Hematopoietic multipotent progenitor cell treated with erythropoietin and hydrocortisone succinate and interleukin-3 and kit ligand, for 17 days (in vitro differentiated cells): ENCODE measurements at places on chromosomes 3 and 15.

GRCh38 chr3:158570999-158571702, at the start of gene MLF1:
Gene MLF1 (plus strand): TSS chr3:158571194. CDS start chr3:158571301, 107 bp downstream.
- DNase-seq, result peak; percentile 87

GRCh38 chr15:67479781-67480505, 41.0 kb upstream of the C15orf61 start:
- DNase-seq, result no peak

DNA sequence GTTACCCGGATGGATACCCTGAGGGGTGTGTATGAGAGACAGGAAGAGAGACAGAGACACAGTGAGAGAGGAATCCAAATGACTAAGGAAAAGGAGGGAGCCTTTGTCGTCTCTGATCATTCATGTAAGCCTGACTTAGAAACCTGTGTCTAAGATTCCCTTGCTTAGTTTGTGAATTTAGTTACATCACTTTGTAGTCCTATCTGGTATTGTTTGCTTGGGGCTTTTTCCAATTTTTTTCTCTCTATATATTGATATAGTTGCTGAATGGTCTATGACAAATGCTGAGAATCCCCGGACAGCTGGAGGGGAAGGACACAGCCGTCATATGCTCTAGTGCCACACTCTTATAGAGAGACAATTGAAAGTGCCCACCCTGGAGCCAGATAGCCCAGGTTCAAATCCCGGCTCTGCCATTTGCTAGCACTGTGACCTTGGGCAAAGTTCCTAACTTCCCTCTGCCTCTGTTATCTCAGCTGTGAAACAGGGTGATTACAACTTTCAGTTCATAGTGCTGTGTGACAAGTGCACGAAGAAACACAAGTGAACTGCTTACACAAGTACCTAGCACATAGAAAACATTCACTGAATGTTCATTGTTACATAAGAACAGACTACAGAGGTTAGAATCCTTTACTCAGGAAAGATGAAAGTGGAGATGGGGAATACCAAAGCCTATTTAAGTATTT, 6.0 kb downstream of the SLC24A5 start:
- DNase-seq, result no peak

DNA sequence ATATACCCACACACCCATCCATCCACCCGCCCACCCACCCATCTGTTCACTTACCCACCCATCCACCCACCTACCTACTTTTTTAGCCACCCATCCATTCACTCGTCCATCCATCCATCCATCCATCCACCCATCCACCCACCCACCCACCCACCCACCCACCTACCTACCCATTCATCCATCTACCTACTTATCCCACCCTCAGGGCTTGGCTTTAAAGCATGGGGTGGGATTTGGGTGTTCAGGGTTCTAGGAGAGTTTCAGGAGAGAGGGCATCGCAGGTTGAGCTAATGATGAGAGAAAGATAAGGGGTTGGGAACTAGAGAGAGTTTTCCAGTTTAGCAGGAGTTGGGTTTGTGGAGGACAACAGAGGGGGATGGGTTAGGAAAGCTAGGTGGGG, 9.7 kb downstream of the FBLN2 start:
- DNase-seq, result no peak

- DNase-seq, result no peak
These were observed 5.8 kb downstream of the PRKCD start for GRCh38 chr3:53166781-53167291.

- no peak for DNase-seq
These were observed 86.2 kb downstream of the MEIS2 start for GRCh38 chr15:37014137-37014536.

- no peak for DNase-seq
These were observed 62.1 kb downstream of the BHLHE40 start for GRCh38 chr3:5041315-5041714.

DNA sequence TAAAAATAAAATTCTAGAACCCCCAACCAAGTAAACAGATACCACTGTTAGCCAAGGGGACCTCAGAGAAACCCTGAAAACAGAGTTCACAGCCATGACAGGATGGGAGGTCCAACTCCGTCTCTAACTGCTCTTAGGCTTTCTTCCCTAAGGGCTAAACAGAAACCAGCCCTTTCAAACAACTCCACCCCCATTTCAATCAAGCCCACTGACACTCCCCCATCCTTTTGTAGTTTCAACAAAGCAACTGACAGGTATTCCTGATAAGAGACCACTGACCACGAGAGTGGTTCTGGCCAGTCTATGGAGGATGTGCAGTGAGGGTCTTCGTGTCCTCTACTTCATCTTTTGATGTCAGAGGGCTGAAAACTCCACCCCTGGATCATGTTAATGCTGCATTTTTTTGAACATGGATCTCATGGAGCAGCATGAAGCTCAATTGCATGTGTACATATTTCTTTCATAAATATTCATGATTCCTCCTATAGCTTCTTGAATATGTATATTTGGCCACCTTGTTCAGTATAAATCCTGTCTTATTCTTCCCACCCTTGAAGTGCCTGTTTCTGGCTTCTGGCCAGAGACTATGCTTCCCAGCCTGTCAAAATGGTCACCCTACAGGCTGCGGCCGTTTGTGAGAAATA, 222.6 kb downstream of the OSBPL10 start:
- DNase-seq, result no peak

GRCh38 chr3:178084938-178085816, 451.1 kb upstream of the KCNMB2 start:
- no peak for DNase-seq

DNA sequence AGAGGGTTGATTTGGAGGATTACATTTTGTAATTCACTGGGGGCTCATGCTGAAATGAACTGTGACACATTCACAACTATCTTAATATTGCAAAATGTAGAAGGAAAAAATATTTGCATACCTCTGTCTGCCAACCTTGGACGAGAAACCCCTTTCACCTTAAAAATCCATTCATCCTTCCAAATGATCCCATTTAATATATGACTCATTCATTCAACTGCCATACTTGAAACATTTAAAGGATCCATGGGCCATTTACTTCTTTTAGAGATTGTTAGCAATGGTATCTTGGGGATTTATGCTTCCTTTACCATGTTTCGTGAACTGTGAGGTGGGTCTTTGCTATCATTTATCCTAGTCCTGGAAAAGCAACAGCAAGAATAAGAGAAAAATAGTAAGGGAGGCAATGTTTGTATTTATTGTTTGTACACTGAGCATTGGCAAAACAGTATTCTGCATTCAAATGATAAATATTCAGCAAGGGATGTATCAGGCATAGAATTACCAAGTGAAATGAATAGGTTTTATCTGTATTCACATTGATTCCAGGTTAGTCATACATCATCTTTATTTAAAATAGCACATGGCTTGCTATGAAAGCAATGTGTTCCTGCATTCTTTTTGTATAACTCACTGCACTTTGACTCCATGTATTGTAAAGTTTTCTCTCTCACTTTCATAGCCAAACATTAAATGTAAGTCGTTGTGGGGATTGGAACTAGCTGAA, 378.1 kb downstream of the NSUN3 start:
- no peak for DNase-seq

GRCh38 chr3:42501681-42502428, 588 bp upstream of the VIPR1 start:
- no peak for DNase-seq

GRCh38 chr3:177673112-177673914, 476.0 kb upstream of the TBL1XR1 start:
- no peak for DNase-seq

GRCh38 chr3:45950686-45951600, 7.7 kb downstream of the CXCR6 start:
- no peak for DNase-seq

DNA sequence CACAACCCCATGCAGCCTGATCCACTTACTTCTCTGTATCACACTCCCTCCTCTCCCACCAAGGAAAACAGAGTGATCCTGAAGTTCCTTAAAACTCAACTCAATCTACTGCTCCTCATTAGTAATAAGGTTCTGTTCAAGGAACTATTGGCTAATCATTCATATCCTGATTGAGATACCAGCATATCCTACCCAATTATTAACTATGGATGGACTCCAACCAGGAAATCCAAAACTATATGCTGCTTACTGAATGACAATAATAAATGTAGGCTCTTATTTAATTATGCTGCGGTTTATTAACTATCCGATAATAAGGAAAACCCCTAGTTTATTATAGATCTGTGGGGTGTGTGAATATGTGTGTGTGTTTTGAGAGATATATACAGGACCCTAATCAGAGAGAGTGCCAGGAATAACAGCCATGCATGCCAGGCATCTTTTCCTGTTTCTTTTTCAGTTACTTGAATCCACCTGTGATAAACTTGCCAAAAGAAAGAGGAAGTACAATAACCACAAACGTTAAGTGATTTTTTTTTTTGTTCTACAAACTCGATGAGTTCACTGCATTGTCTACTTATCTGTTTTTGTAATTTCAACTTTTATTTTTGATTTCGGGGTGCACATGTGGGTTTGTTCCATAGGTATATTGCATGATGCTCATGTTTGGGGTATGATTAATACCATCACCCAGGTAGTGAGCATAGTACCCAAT, 1031.7 kb upstream of the CFAP20DC start:
- DNase-seq, result no peak

GRCh38 chr15:88375234-88375927, 91.8 kb downstream of the MRPL46 start:
- no peak for DNase-seq

- no peak for DNase-seq
These were observed 14.2 kb upstream of the ZNF148 start for GRCh38 chr3:125389282-125389681.

GRCh38 chr3:16808393-16809107, 76.2 kb upstream of the PLCL2 start:
- DNase-seq, result peak; percentile 36

DNA sequence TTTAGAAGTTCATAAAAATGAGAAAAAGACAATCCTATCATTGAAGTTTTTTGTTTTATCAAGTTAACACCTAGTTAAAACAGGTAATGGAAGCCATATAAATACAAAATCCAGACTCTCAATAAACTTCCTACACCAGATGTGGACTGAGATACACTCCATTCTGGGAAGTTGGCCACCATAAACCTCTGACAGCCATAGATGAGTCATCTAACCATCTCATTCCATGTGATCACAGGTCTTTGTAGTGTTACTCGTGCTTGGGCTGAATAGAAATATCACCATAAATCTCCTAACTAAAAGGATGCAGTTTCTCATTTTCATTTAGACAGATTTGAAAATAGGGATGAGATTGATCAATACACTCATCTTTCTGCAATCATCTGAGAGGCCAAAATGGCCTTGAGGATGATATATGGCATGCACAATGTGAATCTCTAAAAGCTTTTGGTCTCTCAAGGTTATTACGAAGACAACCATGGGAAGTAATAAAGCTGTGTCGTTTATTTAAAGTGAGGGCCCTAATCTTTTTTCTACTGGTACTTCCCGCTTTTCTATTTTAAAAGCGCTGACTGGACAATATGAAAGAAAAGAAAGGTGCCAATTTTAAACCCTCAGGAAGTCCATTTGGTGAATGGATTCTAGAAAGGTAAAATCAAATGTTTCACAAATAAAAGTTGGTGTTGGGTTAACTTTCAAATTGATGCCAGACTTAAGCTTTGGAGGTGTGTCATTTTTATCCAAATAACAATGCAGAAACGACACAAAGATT, 155.5 kb downstream of the POLR2M start:
- no peak for DNase-seq

- DNase-seq, result no peak
These were observed 197.4 kb upstream of the RORA start for GRCh38 chr15:61426466-61426865.

DNA sequence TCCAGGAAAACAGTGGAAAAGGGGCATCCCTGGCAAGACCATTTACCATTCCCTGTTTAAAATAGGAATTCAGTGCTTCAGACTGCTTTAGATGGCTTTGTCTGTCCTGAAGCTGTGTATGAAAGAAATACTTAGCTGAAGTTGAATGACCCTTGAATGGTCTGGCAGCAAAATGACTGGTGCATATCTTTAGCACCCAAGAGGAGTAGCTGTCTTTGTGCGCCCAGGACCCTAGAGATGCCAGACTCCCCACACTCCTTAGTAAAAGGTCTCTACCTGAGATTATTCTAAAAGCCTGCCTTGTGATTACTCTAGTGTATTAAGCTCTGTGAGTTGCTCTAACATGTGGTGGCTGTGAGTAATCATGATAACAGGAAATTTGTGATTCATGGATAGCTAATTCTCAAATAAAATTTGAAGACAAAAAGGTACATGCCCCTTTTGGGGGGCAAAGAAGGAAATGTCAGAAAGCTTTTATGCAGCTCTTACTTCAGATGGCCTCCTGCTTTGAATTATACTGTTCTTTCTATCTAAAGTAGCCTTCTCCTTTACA, 3.2 kb downstream of the MAPKBP1 start:
- DNase-seq, result no peak

GRCh38 chr15:35444557-35445204, 101.3 kb downstream of the DPH6 start:
- peak; percentile 44 for DNase-seq

DNA sequence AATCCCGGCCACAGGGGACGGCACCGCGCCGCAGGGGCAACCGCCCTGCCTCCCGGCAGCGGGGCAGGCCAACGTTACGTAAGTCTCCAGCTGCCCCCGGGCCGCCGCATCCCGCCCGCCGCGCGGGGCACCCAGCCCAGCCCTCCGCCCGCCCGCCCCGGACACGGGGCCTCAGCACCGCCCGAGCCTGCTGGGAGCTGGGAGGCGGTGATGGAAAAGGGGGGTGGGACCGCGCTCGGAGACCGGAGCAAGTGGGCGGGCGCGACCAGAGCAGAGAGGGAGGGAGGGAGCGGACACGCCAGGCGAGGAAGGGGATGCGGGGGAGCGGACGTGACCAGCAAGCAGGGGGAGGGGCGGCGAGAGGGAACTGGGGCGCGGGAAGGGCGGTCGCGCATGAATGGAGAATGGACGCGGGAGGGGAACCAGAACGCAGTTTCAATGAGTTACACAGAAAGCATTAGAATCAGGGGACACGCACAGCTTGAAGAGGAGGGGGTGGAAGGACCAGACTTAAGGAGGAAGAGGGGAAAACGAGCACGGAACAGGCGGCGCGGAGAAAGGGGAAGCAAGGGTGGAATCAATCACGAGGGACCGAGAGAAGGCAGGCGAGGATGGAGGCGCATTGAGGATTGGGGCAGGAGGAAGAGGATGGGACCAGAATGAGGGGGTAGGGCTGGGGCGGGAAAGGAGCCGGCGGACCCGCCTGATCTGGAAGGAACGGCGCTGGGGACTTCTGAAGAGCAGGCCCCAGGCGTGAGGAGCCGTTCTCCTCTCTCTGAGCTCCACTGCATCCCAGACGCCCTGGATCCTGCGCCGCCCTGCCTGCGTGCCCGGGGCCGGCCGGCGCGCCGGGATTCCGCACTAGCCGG, 559 bp downstream of the PKM start:
- DNase-seq, result no peak

GRCh38 chr3:52401021-52401420, 43.9 kb downstream of the SEMA3G start:
- no peak for DNase-seq

DNA sequence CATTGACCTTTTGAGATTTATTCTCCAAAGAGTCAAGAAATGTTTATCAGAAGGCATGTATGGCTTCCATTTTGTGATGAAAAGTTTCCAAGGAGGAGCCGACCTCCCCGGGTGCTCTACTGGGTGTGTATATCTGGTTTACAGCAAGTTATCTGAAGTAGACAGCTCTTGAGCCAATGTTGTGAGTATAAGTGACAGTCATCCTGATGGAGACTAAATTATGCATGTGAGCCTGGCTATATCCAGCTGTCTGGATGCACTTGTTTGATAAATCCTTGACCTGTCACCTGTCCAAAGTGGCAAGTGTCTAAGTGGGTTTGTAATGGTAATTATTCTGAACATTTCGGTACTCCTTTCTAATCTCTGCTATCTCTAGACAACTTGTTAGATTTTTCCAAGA, 142.2 kb downstream of the NR2F2 start:
- no peak for DNase-seq

- DNase-seq, result no peak
These were observed 19.0 kb downstream of the SYNM start for GRCh38 chr15:99123713-99124451.

- no peak for DNase-seq
These were observed 19.9 kb downstream of the UBR1 start for GRCh38 chr15:43085921-43086320.
